ENCODE measurements at places on chromosomes 5 and 9. TPM values are rescaled to one million over a fixed set of nuclear protein-coding genes. Genes with fewer than 3 reads are reported as not detected.
A peak's percentile ranks its signal among the peaks of the same experiment; 100 is the strongest.

GRCh38 chr9:84315278-84315877, 25.2 kb downstream of the SLC28A3 start:
- DNase-seq = no peak

DIPK1B gene
- total RNA-seq = 16.4 TPM

- no peak for DNase-seq
Measured at GRCh38 chr5:146796144-146796543, 82.4 kb downstream of the PPP2R2B start.

DNA sequence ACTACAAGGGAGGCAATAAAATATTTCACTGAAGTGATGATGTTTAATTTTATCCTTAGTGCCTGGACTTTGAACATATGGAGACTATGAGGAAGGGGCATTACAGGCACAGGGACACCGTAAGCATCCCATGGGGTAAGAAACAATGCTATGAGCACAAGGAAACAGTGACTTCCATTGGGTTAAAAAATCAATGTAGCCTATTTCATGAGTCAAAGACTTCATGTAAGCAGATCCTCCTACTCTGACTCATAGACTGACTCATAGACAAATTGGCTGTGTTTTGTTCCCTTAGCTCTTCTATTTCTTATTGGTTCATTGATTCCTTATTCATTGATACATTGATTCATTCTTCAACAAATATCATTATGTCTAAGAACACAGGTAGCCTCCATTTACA, 351.0 kb downstream of the PRELID2 start:
- no peak for DNase-seq

DNA sequence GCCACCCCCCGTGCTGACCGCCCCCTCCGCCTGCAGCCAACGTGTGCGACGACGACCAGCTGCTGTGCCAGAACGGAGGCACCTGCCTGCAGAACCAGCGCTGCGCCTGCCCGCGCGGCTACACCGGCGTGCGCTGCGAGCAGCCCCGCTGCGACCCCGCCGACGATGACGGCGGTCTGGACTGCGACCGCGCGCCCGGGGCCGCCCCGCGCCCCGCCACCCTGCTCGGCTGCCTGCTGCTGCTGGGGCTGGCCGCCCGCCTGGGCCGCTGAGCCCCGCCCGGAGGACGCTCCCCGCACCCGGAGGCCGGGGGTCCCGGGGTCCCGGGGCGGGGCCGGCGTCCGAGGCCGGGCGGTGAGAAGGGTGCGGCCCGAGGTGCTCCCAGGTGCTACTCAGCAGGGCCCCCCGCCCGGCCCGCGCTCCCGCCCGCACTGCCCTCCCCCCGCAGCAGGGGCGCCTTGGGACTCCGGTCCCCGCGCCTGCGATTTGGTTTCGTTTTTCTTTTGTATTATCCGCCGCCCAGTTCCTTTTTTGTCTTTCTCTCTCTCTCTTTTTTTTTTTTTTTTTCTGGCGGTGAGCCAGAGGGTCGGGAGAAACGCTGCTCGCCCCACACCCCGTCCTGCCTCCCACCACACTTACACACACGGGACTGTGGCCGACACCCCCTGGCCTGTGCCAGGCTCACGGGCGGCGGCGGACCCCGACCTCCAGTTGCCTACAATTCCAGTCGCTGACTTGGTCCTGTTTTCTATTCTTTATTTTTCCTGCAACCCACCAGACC, 80.2 kb downstream of the NTNG2 start:
- no peak for DNase-seq

SETX gene
- total RNA-seq = 20.5 TPM

DNA sequence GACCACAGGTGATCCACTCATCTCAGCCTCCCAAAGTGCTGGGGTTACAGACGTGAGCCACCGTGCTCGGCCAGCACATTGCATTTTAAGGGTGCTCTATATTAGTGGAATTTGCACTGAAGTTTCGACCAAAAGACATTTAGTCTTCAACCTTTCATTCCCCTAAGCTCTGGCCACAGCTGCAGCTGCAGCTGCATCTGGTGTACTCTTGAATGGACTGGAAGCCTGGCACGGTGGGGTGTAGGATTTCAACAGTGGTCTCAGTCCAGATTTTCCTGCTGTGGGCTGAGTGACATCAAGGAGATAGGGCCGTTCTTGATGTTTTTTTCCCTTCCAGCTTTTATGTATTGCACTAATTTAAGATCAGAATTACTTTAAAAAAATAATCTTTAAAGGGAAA, 255.2 kb downstream of the PDZD2 start:
- no peak for DNase-seq

CD14 gene
- 46.1 TPM for total RNA-seq

- no peak for DNase-seq
Measured at GRCh38 chr5:117942861-117943519, 1045.4 kb downstream of the DTWD2 start.

GRCh38 chr5:15550502-15551112, 50.6 kb downstream of the FBXL7 start:
- DNase-seq = no peak

DNA sequence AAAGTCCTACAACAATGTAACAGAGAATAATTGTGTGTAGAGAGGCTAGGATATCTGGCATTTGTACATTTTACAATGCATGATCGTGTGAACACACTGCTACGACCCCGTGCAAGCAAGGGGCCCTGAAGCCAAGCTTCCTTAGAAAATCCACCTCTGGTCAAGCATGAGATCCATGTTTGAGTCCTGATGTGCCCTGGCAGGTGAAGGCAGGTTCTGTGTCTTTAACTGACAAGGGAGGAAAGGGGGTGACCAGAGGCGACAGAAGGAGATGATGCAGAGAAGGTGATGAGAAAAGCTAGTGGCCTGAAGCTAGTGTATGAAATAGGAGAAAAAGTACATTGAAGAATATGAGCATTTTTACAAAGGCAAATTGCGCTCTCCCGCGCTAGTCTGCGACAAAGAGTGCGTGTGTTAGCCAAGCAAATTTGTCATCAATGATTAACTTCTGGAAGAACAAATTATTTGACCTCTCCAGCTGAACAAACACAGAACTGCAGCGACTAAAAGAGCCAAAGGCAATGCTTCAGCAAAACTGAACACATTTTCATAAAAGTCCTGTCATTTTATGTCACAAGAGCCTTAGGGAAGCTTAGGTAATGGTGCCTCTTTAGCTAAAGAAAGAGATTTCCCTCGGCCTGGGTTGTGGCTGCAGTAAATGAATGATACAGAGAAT, 101.7 kb upstream of the DAPK1 start:
- DNase-seq = no peak

- DNase-seq = no peak
Measured at GRCh38 chr5:5079876-5080275, 60.3 kb upstream of the ADAMTS16 start.

GRCh38 chr9:131762356-131762932, 22.6 kb upstream of the RAPGEF1 start:
- DNase-seq = peak; percentile 90

- no peak for DNase-seq
Measured at GRCh38 chr5:56595566-56595965, 219.8 kb upstream of the MAP3K1 start.

DNA sequence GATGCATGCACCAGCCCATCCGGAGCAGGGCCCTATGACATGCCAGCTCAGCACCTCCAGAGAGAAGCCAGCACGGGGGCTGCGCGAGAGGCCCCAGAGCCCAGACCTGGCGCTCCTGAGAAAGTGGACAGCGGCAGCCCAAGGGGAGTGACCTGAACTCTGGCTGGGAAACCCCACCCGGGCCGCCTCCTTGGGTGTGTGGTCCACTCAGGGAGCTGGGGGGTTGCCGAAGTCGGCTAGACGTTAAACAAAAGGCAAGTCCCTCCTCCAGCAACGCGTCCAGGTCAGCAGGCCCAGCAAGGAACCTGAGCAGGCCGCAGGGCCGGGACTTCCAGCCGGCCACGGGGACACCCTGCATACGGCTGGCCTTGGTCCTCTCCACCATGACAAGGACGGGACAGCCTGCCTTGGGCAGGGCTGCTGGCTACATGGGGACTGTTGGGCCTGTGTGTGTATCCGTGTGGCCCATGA, 35.7 kb downstream of the NACC2 start:
- DNase-seq = peak; percentile 49

SOHLH1 gene
- not detected for total RNA-seq

- DNase-seq = no peak
Measured at GRCh38 chr9:33024126-33024965, 727 bp upstream of the DNAJA1 start.

GRCh38 chr5:158223054-158223600, 364.2 kb upstream of the CLINT1 start:
- DNase-seq = no peak

GRCh38 chr9:4262735-4263141, 37.1 kb downstream of the GLIS3 start:
- DNase-seq = no peak

SPINK13 gene
- not detected for total RNA-seq

ABCA1 gene
- 12.6 TPM for total RNA-seq

INSYN2B gene
- 0.87 TPM for total RNA-seq

DNA sequence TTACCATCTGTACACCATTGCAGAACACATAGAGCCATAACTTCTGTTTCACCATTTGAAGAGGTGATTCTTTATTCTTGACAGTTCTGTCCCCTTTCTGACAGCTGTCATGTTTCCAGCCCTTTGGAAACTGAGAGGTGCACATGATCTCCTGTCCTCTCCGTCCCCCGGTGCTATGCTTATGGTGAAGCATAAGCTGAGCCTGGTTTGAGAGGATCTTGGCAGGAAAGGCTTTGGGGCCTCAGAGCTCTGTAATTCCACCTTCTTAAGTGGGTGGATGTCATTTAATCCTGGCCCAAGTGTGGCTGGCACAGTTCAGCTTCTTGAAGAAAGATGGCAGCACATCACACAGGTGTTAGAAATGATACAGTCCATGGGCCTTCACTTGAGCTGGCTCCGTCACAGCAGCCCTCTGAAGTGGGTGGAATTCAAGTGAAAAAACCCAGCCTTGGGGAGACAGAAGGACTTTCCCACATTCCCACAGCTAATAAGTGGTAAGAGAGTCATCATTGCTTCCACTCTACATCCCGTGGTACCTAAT, 30.7 kb upstream of the GRPEL2 start:
- DNase-seq = no peak

DNA sequence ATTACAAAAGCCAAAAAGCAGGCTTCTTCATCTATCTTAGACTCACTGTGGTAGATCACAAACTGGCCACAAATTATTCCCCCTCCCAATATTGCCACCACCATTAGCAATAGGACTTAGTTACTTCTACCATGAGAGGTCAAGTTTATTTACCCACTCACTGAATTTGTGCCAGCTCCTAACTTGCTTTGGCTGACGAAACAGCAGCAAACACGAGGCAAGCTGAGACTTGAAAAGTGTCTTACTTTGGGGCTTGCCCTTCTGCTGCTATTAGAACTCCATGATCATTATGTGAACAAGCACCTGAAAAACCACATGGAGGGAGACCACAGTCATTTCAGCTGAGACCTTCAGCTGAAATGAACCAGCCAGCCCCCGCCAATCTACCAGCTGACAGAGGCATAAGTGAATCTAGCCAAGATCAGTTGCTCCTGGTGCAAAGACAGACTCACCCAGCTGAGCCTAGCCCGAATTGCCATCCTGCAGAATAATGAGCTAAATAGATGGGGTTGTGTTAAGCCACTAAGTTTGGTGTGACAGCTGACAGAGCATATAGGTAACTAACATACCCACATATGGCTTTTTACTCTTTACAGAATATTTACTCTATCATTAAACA, 5.7 kb downstream of the WDR41 start:
- DNase-seq = peak; percentile 60

GRCh38 chr9:21708260-21708711, 94.2 kb upstream of the MTAP start:
- DNase-seq = no peak

- no peak for DNase-seq
Measured at GRCh38 chr9:122340161-122340560, 30.7 kb upstream of the PTGS1 start.

- DNase-seq = no peak
Measured at GRCh38 chr5:160378330-160378729, 7.9 kb upstream of the C1QTNF2 start.

PLCXD3 gene
- total RNA-seq = 76.6 TPM

DNA sequence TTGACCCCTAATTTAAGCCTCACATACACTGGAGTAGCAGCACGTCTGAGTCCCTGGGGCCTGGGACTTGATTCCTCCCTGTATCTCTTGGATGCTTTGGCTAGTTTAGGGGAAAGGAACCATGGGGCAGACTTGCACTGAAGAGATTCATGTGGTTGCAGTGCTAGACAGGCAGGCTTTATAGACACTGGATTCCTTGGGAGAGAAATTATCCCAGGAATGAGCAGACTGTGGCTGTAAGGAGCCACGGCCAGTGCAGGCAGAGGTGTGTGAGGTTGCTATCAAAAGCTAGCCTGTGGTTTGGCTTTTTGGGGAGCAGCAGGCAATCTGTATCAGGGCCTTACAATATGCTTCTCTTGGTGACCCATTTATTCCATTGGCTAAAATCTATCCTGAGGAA, 20.5 kb upstream of the PITX1 start:
- no peak for DNase-seq

- DNase-seq = no peak
Measured at GRCh38 chr5:175920231-175920811, 47.8 kb downstream of the THOC3 start.

SHISAL2B gene
- not detected for total RNA-seq

- DNase-seq = no peak
Measured at GRCh38 chr9:38682713-38683112, 37.2 kb downstream of the FAM240B start.

GRCh38 chr5:179475208-179475751, 75.1 kb upstream of the RUFY1 start:
- DNase-seq = no peak

GRCh38 chr9:108535526-108535925, 320.3 kb downstream of the ACTL7B start:
- DNase-seq = no peak

ENHO gene
- 0.51 TPM for total RNA-seq
